ENCODE measurements at places on chromosomes 4 and X.
A peak's percentile ranks its signal among the peaks of the same experiment; 100 is the strongest.

- no peak for DNase-seq
Observed at GRCh38 chr4:151930372-151930771, 169.6 kb upstream of the GATB start.

DNA sequence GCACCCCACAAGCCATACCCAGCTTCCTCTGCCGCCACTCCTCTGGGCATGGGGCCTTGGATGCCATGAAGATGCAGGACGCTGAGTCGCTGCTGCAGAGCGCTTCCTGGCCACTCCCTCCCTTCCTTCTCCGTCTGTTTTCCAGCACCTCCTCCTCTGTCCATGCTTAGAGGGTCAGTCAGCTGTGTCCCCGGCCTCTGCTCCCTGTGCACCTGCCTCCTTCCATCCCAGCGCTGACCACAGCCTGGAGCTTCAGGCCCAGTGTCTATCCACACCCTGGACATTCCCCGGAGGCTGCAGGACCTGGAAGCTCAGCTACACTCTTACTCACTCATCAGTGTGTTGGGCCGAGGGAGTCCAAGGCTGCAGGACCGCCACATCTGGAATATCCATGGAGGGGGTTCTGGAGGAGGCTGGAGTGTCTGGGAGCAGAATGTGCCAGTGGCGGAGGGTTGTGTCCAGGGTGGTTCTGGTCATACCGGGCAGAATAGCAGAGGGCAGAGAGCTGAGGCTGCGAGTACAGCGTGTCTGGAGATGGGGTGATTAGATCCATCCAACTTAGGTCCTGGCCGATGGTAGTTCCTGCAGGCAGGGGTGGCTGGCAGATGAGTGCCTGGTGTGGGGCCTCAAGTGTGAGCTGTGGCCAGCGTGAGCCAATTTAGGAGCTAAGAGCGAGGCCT lies 58.6 kb upstream of the ADRA2C start:
- no peak for DNase-seq

- peak; percentile 44 for DNase-seq
Observed at GRCh38 chrX:131792356-131792749, 230.7 kb upstream of the STK26 start.

- DNase-seq, result no peak
Observed at GRCh38 chr4:145490796-145491195, 9.1 kb downstream of the SMAD1 start.

- no peak for DNase-seq
Observed at GRCh38 chr4:10008609-10009005, 12.7 kb downstream of the SLC2A9 start.

DNA sequence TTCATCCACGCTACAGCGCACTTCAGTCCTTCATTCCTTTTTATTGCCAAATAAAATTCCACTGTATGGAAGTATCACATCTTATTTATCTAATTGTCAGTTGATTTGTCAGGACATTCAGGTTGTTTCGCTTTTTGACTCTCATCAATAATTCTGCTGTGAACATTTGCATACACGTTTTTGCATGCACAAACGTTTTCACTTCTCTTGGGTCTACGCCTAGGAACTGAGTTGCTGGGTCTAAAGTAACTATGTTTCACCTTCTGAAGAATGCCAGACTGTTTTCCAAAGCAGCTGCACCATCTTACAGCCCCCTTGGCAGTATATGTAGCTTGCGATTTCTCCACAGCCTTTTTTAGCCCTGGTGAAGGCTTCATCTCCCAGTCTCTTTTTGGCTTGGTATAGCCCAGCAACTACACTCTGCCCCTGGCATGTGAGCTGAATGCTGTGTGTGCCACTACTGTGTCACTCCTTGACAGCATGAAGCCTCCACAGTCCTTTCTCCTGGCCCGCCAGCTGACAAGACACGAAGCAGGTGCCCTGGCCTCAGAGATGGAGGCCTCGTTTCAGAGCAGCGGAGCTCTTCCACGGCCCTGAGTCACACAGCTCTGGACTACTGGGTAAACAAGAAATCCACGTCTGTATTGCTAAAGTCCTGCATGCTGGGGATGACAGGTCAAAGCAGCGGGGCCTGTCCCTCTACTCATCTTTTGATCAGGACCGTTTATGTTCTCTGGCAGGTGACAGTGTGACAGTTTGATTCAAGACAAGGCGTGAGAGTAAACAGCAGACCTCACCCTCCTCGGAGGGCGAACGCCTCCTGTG lies 75.5 kb downstream of the NSUN7 start:
- no peak for DNase-seq

- DNase-seq, result peak; percentile 63
Observed at GRCh38 chr4:20773144-20773997, 73.1 kb downstream of the PACRGL start.

DNA sequence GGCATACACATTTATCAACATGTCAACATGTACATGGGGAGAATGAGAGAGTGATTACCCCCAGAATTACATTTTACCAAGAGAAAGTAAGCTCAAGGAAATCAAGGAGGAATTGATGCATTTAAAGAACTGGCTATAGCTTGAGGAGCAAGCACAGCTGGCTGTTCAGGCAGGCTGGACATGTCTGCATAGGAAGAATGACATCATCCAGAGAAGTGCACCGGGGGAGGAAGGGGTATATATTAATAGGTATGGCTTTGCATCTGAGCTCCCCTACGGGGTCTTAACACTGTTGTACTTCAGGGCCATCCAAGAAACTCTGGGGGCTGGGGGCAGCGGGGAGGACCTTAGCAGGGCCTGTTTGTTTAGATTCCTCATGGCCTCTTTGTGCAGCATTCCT lies 222.4 kb upstream of the VCX start:
- no peak for DNase-seq

DNA sequence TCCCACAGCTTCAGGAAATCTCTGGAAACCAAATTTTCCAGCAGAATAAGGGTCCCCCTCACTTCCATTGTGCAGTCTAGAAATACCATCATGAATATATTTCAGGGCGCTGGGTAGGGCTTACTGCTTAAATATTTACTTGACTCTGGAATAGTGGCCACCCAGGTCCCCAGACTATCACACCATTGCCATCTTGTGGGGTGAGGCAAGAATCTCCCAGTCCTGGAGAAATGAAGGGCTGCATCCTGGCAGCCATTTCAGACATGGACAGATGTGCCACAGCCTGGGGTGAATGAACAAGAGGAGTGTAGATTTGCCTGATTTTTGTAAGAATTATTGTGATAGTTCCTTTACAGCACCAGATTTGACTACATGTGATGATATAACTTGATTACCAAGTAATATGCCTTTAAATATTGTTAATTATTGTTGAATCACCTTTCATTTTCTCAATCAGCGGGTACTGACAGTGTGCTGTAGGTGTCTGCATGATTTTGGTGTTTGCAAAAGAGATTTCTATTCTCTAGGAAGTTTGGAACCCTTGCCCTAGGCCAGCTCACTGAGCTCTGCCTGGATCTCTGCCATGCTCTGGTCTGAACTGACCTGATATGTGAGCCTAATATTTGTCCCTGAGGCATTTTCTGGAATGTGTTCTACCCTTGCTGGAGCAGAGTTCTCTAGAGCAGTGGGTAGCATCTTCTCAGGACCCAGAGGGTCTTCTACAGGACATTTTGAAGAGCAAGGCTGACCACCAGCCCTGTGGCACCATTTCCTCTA lies 183.4 kb downstream of the KIT start:
- DNase-seq, result no peak

DNA sequence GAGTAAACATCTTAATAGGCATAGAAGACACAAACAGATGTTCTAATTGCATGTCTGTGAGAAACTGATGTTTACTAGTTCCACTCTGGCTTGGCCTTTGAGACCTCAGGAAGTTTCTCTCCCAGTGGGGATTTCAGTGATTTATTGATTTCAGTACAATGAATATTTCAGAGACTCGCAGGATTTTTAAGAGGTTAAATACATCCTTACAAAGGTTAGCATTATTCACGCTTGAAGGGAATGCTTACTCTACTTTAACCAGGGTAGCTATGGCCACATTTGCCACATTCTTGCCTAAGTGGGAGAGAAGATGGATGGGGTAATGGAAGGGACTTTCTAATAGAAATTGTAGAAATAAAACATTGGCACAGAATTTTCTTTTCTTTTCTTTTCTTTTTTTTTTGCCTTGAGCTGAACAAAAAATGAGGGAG lies 480.1 kb downstream of the SPRY1 start:
- no peak for DNase-seq

DNA sequence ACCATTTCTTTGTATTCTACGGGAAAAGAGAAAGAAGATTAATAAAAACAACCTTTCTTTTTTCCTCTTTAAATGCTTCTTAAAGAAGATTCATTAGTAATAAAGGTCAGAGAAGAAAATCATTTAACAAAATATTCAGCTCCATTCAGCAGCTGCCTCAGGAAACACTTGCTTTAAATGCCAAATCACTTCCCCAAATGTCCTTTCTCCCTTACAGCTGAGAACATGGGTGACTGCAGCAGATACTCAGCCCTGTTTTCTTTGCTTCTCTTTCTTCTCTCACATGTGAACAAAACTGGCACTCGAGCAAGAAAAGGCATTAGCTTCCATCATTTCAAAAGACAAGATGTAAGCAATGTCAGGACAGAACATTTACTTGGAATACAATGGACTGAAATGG lies 120.2 kb downstream of the INPP4B start:
- DNase-seq, result no peak

GRCh38 chr4:26130173-26130572 lies 190.6 kb upstream of the RBPJ start:
- DNase-seq, result no peak

DNA sequence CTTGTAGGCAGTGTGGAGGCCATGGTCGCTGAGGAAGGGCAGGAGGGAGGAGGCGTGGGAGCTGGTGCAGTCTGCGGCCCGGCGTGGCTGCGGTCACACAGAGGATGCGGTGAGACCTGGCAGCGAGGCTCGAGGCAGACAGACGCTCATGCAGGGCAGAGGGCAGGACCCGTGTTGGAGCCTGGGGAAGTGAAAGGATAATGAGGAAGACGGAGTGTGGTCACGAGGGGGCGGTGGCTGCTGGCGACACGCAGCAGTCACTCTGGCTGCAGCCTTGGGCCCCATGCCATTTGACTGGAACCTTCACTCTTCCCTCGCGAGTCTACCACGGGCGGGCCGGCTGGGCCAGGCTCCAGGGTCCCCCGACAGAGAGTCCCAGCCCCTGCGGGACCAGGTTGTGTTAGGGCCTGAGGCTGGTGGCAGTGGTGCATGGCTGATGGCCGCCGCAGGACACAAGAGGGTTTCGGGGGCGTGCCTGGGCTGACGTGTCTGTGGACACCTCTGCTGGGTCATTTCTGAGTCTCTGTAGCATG lies 68.8 kb upstream of the HGFAC start:
- DNase-seq, result no peak

- DNase-seq, result no peak
Observed at GRCh38 chrX:134194915-134195314, 42.1 kb upstream of the CCDC160 start.

- no peak for DNase-seq
Observed at GRCh38 chr4:7902101-7902553, 37.5 kb downstream of the AFAP1 start.

- no peak for DNase-seq
Observed at GRCh38 chrX:134633832-134634231, 24.4 kb downstream of the PLAC1 start.

DNA sequence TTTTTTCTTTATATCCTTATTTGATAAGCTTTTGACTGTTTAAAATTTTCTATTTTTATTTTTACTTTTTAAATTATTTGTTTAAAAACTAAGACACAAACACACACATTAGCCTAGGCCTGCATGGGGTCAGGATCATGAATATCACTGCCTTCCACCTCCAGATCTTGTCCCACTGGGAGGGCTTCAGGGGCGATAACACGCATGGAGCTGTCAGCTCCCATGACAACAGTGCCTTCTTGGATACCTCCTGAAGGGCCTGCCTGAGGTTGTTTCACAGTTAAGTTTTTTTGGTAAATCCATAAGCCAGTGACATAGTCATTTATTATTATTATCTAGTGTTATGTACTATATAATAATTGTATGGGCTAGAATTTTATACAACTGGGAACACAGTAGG lies 85.4 kb upstream of the FAT1 start:
- no peak for DNase-seq

- DNase-seq, result no peak
Observed at GRCh38 chr4:169807934-169808509, 50.3 kb upstream of the HPF1 start.

DNA sequence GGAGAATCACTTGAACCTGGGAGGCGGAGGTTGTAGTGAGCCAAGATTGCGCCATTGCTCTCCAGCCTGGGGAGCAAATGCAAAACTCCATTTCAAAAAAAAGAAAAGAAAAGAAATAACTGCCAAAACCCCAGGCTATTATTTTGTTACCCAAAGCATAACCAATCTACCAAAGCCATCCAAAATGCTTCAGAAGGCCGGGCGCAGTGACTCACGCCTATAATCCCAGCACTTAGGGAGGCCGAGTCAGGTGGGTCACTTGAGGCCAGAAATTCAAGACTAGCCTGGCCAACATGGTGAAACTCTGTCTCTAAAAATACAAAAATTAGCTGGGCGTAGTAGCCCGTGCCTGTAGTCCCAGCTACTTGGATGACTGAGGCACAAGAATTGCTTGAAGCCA lies 49.8 kb downstream of the SMIM31 start:
- no peak for DNase-seq

Data from NCI-H187 treated with DMSO at 0.1 percent for 48 hours (cell line).